ENCODE measurements at places on chromosomes 3 and 15. TPM values are rescaled to one million over a fixed set of nuclear protein-coding genes. Genes with fewer than 3 reads are reported as not detected.

The PLEKHO2 gene
- total RNA-seq, result 9.1 TPM

The DOCK3 gene
- 30.4 TPM for total RNA-seq

The ADAMTS17 gene
- 4.4 TPM for total RNA-seq

GRCh38 chr3:12363397-12364195 lies 74.7 kb downstream of the PPARG start:
- no peak for DNase-seq

DNA sequence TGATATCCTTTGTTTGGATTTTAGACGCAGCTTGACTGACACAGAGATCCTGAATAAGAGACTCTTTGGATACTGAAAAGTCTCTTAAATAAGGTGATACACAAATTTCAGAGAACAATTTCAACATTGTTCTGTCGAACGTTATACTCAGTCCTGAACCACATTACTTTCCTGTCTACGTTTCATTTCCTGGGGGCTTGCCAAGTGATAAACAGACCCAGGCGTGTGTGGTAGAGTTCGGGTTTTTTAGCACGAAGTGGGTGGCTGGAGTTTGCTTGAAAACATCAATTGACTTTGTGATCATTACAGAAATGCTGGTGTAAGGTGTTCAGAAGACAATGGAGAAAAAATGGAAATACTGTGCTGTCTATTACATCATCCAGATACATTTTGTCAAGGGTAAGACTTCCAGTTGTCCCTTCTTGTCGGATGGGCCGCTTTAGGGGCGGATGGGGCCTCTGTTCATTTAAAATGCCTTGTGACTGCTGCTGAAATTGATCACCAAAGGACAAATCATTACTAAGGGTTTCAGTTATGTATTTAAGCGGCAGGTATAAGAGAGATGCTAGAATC lies at the start of gene CD96:
Gene CD96 (plus strand): TSS at position 287 of the 573 bp plus-strand sequence. CDS start 52 bp downstream, at position 339.
- DNase-seq, result no peak

GRCh38 chr3:49170744-49171118 lies 667 bp upstream of the KLHDC8B start:
- no peak for DNase-seq

- no peak for DNase-seq
Measured at GRCh38 chr3:178850450-178851190, 221.0 kb downstream of the ZMAT3 start.

- no peak for DNase-seq
Measured at GRCh38 chr3:60844256-60844655, 407.0 kb downstream of the FHIT start.

The BLOC1S6 gene
- 79.7 TPM for total RNA-seq

DNA sequence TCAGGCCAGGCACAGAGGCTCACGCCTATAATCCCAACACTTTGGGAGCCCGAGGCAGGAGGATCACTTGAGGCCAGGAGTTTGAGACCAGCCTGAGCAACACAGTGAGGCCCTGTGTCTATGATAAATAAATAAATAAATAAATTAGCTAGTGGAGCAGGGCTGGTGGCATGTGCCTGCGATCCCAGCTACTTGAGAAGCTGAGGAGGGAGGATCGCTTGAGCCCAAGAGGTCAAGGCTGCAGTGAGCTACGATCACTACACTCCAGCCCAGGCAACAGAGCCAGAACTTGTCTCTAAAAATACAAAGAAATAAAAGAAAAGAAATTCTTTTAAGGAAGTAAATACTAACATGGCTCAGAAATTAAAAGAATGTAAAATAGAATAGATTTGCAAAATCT lies 91.8 kb downstream of the LIPC start:
- DNase-seq, result no peak

The AP3B2 gene
- total RNA-seq, result 49.5 TPM

The NLGN1 gene
- total RNA-seq, result 61.6 TPM

DNA sequence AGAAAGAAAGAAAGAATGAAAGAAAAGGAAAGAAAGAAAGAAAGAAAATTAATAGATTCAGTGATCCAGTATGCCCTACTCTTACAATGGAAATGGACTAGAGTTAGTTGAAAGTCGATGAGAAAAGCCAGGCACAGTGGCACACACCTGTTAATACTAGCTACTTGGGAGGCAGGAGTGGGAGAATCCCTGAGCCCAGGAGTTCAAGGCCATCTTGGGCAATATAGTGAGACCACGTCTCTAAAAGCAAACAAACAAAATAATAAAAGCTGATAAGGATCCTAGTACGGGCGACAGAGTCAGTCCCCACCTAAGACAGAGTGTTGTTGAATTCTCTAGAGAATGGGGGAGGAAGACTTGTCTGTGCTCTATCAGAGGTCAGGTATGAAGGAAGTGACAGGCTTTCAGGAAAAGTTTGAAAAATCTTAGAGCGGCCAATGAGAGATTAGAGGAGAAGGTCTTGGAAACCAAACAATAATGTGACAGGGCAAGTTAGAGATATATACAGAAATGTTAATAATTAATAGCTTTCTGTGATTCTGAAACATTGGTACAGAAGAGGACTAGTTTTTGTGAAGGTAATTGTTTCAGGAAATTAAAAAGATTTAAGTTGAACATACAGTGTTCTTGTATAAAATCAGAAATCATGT lies 117.9 kb upstream of the PTX3 start:
- DNase-seq, result no peak

DNA sequence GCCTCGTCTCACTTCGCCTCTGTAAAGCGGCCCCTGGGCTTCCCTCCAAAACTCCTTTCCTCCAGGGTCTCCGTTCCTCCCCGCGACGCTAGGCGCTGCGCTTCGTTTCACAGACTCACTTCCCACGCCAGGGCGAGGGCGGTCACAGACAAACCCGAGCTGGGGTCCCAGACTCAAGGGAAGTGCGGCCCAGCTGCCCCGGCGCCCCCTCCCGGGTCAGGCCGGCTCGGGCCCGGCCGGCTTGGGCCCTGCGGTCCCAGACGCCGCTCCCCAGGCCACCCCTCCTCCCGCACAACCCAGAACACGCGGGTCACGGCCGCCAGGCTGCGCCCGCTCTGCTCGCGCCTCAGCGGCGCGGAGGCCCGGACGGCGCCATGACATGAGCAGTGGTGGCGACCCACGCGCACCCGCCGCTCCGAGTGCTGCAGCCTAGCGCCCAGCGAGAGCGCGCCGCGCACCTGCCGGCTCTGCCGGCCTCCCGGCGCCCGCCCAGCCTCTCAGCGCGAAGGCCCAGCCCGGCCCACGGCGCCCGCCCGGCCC lies 547 bp downstream of the NUP210 start:
- DNase-seq, result peak; percentile 58

- peak; percentile 80 for DNase-seq
Measured at GRCh38 chr3:136277634-136278033, 27.5 kb downstream of the PCCB start.

GRCh38 chr15:63038926-63039673 lies 3.4 kb upstream of the TPM1 start:
- no peak for DNase-seq

DNA sequence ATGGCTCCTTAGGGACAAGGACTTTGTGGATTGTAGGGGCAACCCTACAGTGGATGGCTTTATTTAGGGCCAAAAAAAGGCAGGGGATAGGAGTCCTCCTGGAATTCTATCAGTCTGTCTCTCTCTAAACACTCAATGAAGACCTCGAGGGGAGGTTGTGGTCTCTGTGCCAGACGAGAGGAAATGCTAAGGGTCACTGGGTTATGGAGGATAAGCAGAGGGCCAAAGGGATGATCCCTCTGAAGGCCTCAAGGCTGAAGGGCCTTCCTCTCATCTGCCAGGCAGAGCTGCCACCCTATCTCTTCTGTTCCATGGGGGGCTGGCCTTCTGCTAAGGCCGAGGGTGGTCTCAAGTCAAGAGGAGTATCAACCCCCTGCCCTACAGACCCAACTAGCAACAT lies 27.0 kb downstream of the PLXNB1 start:
- no peak for DNase-seq

The PTX3 gene
- 4.7 TPM for total RNA-seq

Measured in cerebellum (tissue), 4 donors.